Hypothalamus (tissue), 51 donors: ENCODE measurements at places on chromosomes 11 and 22.

GRCh38 chr11:70068950-70069349 lies 9.2 kb upstream of the ANO1 start:
- no peak for DNase-seq

DNA sequence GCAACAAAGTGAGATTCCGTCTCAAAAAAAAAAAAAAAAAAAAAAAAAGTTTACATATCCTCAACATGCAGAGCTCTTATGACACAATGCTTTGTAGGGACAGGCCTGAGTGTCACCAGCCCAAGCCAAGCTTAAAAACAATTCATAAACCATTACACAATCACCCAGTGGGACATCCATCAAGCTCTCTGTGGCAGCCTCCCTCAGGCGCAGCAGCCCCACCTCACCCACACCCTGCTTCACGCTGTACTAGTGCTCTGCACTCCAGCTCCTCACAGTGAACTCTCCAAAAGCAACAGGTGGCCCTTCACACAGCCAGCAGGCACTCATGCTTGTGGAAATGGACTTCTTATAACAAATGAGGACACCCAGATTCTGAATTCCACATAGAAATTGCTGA lies 3.5 kb upstream of the FOXRED2 start:
- DNase-seq = no peak

- DNase-seq = no peak
Observed at GRCh38 chr11:109040303-109040702, 375.4 kb downstream of the DDX10 start.

GRCh38 chr22:33908171-33909074 lies 11.9 kb downstream of the LARGE1 start:
- no peak for DNase-seq

GRCh38 chr22:50201191-50202129 lies 649 bp downstream of the SELENOO start:
- no peak for DNase-seq

- no peak for DNase-seq
Observed at GRCh38 chr11:121652971-121653370, 200.2 kb upstream of the SORL1-AS1 start.

- peak; percentile 26 for DNase-seq
Observed at GRCh38 chr22:17845790-17846189, 71.5 kb upstream of the BID start.

GRCh38 chr11:121412000-121412587 lies 40.0 kb upstream of the SORL1 start:
- no peak for DNase-seq

DNA sequence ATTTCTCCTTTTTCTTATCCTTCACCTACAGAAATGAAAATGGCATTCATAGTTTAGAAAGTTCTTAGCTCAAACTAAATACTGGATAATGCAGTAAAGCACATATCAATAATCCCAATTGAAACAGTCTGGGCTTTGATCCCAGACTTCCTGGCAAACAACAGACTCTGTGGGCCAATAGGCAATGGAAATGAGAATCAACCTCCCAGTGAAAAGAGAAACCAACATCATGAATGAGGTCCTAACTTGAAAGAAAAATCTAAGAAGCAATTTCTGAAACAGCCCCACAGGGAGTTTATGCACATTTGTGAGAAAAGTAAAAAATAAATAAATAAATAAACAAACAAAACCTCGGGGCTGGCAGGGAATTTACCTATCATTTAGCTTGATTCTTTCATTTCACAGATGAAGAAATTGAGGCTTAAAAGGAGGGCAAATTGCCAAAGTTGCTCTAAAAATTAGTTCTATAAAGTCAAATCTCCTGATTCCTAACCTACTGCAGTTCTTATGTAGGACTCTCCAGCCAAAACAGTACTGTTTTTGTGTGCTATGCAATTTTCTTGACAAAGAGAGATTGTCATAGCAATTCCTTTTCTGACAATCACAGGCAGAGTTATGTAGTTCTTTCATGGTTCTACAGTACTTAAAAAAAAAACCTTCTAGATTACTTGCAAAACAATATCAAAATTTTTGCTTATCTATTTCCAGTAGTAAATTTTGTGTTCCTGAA lies 265.8 kb downstream of the GRM5 start:
- DNase-seq = peak; percentile 0

- no peak for DNase-seq
Observed at GRCh38 chr11:102110761-102111010, 439 bp downstream of the YAP1 start.

DNA sequence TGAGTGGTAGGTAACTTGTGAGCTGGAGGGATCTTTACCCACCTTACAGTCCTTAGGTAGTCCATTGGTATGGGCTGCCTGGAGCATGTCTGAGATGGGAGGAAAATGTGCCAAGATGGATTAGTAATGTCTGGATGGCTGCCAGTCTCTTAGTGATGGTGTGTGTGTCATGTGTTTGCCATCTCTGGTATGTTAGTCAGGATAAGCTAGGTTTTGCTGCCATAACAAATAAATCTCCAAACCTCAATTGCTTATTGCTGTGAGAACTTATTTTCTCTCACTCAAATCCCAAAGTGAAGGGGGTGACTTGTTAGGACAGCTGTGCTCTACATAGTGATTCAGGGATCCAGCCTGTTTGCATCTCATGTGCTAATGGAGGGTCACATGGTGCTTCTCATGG lies 40.9 kb upstream of the MYEOV start:
- DNase-seq = no peak

GRCh38 chr11:11983427-11983826 lies 25.0 kb downstream of the DKK3 start:
- DNase-seq = no peak
